Endothelial cell (in vitro differentiated cells): ENCODE measurements at places on chromosomes 6 and 20. TPM values are rescaled to one million over a fixed set of nuclear protein-coding genes. Genes with fewer than 3 reads are reported as not detected.
A peak's percentile ranks its signal among the peaks of the same experiment; 100 is the strongest.

DNA sequence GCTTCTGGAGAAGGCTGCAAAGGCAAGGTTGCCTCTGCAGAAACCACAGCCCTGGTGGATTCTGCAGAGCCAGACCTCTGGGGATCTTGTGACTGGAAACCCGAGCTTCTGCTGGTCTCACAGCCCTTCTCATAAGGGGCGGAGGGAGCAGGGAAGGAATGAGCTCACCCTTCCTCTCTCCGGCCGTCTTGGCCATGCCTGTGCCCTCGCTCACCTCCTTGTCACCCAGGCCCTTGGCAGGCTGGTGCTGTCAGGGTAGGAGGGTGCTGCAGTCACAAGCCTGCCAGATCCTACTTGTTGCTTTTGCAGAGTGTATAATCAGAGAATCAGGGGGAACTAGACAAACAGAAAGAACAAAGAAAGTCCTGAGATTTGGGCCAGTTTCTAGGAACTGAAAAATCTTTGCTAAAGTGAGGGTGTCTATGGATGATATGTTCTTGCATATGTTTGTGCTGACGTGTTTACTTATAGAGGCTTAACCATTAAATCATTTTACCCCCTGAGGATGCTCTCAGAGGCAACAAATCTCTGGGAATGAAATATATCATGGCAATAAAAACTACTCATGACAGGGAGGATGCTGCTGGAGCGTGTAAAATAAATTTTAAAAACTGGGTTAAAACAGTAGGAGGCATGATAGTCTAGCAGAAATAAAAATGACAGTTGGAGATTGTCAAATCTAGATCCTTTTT, 244.9 kb upstream of the SOX4 start:
- H3K4me1 ChIP-seq: peaks cover 2% of the 10 kb centered on the region
- DNase-seq: peak; percentile 4
- H3K27ac ChIP-seq: no peak overlapping the region
- no peak overlapping the region for H3K4me3 ChIP-seq

The CRNKL1 gene
- total RNA-seq: 24.6 TPM

The COL12A1 gene
- total RNA-seq: 6.3 TPM

DNA sequence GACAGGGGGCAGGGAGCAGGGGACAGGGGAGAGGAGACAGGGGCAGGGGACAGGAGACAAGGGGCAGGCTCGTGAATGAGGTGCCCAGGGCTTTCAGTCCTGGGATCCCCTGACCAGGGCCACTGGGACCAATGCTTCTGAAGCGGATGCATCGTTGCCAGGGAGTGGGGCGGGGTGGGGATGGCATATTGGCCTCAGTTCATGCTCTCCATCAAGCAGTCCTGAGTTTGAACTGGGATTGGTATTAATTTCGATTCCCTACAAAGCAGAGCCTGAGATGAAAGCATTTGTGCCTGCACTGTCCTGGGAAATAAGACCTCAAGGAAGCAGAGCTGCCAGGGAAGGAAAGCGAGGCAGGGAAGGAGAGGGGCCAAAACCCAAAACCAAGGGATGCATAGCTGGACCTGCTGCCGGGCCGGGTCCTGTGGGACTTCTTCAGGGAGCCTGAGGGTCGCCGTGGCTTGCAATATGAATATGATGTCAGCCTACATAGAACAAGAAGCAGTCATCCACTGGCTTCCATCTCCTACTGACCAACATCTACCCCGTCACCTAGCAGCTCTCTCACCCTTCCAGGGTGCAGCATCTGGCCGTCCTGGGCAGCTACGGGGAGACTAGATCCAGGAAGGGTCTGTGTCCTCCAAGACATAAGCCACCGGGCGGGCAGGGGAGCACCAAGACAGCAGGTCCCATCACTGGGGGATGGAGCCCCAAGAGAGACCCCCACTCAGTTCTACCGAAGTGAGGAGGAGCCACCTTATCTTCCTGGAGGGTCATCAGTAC, 233.3 kb downstream of the SYNDIG1 start:
- H3K27me3 ChIP-seq: peaks cover 10% of the 10 kb centered on the region
- no peak overlapping the region for H3K4me3 ChIP-seq
- H3K4me1 ChIP-seq: peaks cover 4% of the 10 kb centered on the region
- no peak for DNase-seq
- peaks cover 4% of the 10 kb centered on the region for H3K36me3 ChIP-seq

DNA sequence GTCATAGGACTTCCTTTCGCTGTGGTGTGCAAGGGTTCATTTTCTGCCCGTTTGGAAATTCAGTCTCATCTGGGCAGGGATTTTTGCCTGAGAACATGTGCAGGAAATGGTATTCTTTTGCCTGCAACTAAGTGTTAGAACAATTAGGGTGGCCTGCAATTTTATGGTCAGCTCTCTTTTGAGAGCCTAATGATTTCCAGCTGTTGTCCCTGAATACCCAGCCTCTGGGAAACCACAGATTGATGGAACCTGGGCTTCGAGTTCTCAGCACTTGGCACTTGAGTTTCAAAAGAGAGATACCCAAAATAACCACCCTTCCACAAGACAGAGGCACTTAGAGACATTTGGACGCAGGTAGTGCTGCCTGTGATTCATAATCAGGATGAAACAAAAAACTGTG, 217.2 kb upstream of the FOXA2 start:
- H3K36me3 ChIP-seq: no peaks in the 10 kb centered on the region
- H3K4me3 ChIP-seq: no peak overlapping the region
- H3K4me1 ChIP-seq: peaks cover 11% of the 10 kb centered on the region
- H3K27ac ChIP-seq: no peak overlapping the region

- no peaks in the 10 kb centered on the region for H3K36me3 ChIP-seq
- H3K27ac ChIP-seq: no peak overlapping the region
- DNase-seq: no peak
Observed at GRCh38 chr6:65998544-65998943, 291.5 kb upstream of the EYS start.

- no peak overlapping the region for H3K27ac ChIP-seq
- no peaks in the 10 kb centered on the region for H3K36me3 ChIP-seq
- no peak overlapping the region for H3K4me3 ChIP-seq
- peak; percentile 57 for DNase-seq
- H3K4me1 ChIP-seq: no peaks in the 10 kb centered on the region
- H3K27me3 ChIP-seq: no peaks in the 10 kb centered on the region
Observed at GRCh38 chr6:160750276-160750689, 48.2 kb downstream of the PLG start.

The CGA gene
- not detected for total RNA-seq

The METTL24 gene
- 6.5 TPM for total RNA-seq

DNA sequence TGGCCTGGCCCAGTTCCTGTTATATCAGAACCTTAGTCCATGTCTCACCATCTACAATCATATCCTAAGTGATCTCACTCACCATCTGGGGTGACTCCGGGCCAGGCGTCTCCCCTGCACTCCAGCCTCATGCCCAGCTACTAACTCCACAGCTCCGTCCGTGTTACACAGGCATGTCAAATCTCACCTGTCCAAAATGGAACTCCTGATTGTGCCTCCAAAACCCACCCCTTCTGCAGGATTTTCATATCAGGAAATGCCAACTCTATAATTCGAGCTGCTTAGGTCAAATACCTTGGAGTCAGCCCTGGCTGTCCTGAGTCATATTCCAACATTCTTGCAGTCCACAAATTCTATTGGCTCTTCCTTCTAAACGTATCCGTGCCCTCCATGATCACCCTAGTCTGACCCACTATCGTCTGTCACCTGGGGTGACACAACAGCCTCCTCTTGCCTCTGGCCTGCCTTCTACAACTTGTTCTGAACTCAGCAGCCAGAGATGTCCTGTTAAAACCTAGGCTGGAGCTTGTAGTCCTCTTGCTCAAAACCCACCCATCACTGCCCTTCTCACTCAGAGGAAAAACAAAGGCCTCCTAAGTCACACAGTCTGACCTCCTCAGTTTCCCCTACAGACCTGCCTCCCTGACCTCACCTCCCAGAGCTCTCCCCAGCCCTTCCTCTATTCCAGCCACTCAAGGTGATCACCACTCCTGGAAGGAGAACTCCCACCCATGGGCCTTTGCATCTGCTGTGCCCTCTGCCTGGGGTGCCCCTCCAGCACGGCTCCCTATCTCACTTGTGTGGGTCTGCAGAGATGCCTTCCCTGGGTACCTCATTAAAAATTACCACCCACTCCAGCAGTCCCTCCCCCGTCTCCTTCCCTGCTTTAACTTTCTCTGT, 85.3 kb upstream of the SIRPA start:
- no peaks in the 10 kb centered on the region for H3K36me3 ChIP-seq
- DNase-seq: no peak
- H3K27ac ChIP-seq: peak overlapping the region; percentile 39
- H3K4me1 ChIP-seq: peaks cover 29% of the 10 kb centered on the region
- H3K27me3 ChIP-seq: peaks cover 8% of the 10 kb centered on the region

The FLOT1 gene
- 136 TPM for total RNA-seq

DNA sequence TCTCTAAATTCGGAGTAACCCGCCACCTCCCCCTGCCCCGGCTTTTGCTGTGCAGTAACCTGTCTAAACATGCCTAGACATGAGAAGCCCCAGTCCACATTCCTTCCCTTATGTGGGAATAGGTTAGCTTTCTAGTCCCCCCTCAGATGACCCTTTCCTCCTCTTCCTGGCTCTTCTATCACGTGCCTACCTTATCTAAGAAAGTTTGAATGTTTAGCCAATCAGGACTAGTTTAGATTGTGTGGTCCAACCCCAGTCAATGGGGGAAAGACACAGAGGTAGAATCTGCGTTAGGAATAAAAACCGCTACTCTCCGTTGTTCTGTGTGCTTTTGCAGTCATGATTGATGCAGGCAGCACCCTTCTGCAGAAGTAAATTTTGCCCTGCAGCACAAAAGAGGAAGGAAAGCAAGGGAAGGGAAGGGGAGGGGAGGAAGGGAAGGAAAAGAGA, 69.0 kb upstream of the CD93 start:
- H3K27ac ChIP-seq: no peak overlapping the region

GRCh38 chr6:154683756-154684523, 49.3 kb upstream of the SCAF8 start:
- H3K4me3 ChIP-seq: no peak overlapping the region
- DNase-seq: no peak
- no peak overlapping the region for H3K27ac ChIP-seq
- H3K36me3 ChIP-seq: no peaks in the 10 kb centered on the region
- no peaks in the 10 kb centered on the region for H3K27me3 ChIP-seq
- H3K4me1 ChIP-seq: no peaks in the 10 kb centered on the region

The ADGRF1 gene
- total RNA-seq: not detected

GRCh38 chr6:109507490-109508072, 24.6 kb upstream of the ZBTB24 start:
- no peak overlapping the region for H3K4me3 ChIP-seq
- peaks cover 2% of the 10 kb centered on the region for H3K27me3 ChIP-seq
- peaks cover 3% of the 10 kb centered on the region for H3K36me3 ChIP-seq

- peaks cover 6% of the 10 kb centered on the region for H3K27me3 ChIP-seq
- H3K27ac ChIP-seq: no peak overlapping the region
- peaks cover 40% of the 10 kb centered on the region for H3K4me1 ChIP-seq
- H3K36me3 ChIP-seq: no peaks in the 10 kb centered on the region
- H3K4me3 ChIP-seq: no peak overlapping the region
Observed at GRCh38 chr20:23111307-23111943, 25.3 kb upstream of the CD93 start.

DNA sequence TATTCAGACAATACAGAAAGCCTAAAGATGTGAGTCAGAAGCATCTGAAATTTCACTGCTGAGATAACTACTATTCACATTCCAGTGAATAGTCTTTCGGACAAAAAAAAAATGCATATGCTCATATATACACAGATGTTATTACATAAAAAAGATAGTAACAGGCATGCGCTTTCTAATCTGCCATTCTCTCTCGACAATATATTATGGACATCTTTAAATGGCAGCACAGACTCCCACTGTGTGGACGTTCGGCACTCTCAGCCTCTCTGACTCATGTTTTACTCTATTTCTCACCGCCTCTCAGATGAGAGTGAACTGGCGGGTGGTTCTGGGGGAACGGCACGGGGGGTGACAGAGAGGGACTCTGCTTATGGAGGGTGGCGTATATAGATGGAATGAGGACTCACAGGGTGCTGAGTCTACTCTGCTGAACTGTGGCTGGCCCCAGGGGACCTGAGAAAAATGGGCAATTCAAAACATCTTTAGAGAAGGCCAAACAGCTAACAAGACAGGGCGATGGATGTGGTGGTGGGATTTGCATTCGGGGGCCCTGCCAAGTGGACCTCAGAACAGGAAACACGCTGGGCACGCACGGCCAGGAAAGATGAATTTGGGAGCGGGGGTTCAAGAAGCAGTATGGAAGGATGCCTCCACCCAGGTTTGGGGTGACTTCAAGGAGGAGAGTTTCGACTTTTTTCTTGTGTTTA, 68.9 kb downstream of the MDGA1 start:
- no peaks in the 10 kb centered on the region for H3K4me1 ChIP-seq
- H3K27ac ChIP-seq: no peak overlapping the region
- peaks cover 10% of the 10 kb centered on the region for H3K27me3 ChIP-seq
- DNase-seq: no peak

- no peak overlapping the region for H3K27ac ChIP-seq
- H3K4me1 ChIP-seq: no peaks in the 10 kb centered on the region
- H3K4me3 ChIP-seq: no peak overlapping the region
- H3K36me3 ChIP-seq: no peaks in the 10 kb centered on the region
- DNase-seq: no peak
Observed at GRCh38 chr20:38372806-38373205, 26.5 kb downstream of the LBP start.

DNA sequence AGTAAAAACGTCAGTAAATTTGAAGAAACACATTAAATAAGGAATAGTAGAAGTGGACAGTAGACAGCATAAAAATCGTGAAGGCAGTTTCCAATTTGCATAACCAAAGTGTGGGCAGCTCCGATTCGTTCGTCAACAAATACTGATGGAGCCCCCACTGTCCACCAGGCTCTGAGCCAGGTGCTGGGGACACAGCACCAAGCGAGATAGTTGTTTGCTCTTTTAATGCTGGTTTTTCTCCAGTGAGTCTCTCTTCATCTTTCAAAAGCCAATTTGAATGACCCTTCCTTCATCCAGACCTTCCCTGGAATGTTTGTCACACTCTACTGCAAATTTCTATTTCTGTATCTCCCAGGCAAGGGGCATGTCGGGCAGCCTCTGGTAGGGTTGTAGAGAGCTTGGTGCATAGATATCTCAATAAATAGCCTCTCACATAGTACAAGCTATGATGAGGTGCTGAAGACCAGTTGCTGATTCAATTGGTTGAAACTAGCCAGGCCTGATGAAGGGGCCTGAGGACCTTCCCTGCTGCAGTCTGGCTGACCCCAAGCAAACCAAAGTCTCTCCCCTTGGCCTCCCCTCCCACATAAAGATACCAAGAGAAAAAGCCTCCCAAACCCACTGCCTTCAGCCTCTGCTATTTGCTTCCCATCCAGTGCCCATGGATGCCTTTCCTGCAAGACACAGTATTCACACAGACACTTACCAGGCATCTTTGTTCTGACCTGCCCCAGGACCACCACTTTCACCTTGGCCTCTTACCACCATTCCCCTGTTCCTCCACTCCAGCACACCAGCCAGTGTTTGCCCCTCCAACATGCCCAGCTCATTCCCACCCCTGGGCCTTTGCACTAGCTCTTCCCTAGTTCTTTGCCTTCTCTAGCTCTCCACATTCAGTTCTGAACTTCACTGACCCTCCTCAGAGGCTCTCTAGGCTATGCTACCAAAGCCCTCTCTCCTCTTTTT, 125.2 kb downstream of the CEBPB start:
- peaks cover 3% of the 10 kb centered on the region for H3K4me1 ChIP-seq
- peaks cover 15% of the 10 kb centered on the region for H3K27me3 ChIP-seq
- no peak overlapping the region for H3K27ac ChIP-seq
- no peak for DNase-seq
- no peak overlapping the region for H3K4me3 ChIP-seq
